ENCODE measurements at places on chromosomes 13 and 19.

- no peak for DNase-seq
Observed at GRCh38 chr19:41083516-41083915, 4.7 kb upstream of the CYP2A13 start.

DNA sequence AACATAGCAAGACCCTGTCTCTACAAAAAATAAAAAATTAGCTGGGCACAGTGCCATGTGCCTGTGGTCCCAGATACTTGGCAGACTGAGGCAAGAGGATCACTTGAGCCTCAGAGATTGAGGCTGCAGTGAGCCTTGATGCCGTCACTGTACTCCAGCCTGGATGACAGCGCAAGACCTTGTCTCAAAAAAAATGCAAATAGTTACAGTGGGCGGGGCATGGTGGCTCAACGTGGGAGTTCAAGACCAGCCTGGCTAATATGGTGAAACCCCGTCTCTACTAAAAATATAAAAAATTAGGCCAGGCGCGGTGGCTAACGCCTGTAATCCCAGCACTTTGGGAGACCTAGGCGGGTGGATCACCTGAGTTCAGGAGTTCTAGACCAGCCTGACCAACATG, 8.5 kb downstream of the PGLS start:
- no peak for DNase-seq

DNA sequence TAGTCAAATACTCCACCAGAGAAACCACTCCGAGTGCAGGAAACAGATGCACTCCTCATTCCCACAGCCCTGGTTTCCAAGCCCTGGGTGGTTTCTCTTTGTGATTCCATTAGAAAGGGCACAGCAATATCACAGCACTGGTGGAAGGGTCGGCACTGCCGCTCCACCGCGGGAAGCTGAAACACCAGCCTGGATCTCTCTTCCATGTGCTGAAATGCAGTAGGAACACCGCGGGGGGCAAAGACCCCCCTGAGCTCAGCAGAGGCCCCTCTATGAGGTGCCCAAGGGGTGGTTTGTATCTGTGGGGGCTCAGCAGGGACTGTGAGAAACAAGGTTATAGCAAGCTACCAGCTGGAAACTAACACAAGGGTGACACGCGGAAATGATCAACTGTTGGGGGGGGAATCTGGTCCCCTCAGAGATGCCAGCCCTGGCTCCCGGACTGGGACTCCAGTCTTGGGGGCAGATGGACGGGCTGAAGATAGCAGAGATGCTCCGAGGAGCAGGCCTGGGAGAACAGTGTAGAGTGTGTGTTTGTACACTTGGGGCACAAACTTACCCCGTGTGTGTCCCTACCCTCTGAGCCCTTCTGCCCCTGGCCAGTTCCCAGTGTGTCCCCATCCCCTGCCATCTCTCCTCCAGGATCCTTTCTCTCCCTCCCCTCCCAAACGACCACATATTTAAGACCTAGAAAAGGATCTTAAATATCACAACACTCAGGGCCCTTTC, 1.8 kb downstream of the ZFR2 start:
- DNase-seq: no peak

GRCh38 chr19:14004619-14005348, 1.3 kb downstream of the RFX1 start:
- DNase-seq: no peak

DNA sequence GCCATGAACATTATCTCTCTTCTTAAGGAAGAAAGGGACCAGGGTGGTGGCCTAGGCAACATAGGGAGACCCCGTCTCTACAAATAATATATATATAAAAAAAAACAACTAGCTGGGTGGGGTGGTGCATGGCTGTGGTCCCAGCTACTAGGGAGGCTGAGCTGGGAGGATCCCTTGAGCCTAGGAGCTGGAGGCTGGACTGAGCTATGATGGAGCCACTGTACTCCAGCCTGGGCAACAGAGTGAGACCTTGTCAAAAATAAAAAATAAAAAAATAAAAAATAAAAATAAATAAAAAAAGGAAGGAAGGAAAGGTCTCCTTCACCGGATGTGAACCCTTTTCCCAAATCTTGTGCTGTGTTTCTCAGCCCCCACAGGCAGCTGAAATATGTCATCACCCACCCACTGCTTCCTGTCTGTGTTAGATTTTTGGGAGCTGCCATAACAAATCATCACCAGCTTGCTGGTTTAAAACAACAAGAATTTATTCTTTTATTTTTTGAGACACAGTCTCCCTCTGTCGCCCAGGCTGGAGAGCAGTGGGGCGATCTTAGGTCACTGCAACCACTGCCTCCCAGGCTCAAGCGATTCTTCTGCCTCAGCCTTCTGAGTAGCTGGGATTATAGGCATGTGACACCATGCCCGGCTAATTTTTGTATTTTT, 9.5 kb upstream of the TSPAN16 start:
- DNase-seq: no peak

- DNase-seq: no peak
Observed at GRCh38 chr13:44231786-44232516, 141.7 kb upstream of the SERP2 start.

- DNase-seq: no peak
Observed at GRCh38 chr13:25840931-25841330, 210.9 kb downstream of the SHISA2 start.

- no peak for DNase-seq
Observed at GRCh38 chr13:55869648-55870047, 1271.1 kb upstream of the PRR20A start.

DNA sequence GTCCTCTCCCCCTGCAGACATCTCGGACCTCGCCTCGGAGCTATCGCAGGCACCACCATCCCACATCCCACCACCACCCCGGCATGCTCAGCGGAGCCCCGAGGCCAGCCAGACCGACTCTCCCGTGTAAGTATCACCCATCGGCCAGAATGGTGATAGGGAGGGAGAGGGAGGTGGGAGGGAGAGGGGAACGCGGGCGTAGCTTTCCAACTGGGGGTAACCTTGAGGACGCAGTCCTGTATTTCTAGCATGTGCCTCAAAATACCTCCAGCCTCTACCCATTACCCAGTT, 26.1 kb downstream of the TJP3 start:
- no peak for DNase-seq

All from NCI-H2171 treated with DMSO at 0.1 percent for 48 hours (cell line).